Thyroid gland (tissue), 4 donors: ENCODE measurements at places on chromosomes 12 and 14. TPM values are rescaled to one million over a fixed set of nuclear protein-coding genes. Genes with fewer than 3 reads are reported as not detected.

GRCh38 chr14:104235686-104236085 lies 97.3 kb downstream of the KIF26A start:
- no peak overlapping the region for H3K4me3 ChIP-seq
- H3K4me1 ChIP-seq, result no peaks in the 10 kb centered on the region
- no peaks in the 10 kb centered on the region for H3K27me3 ChIP-seq
- no peaks in the 10 kb centered on the region for H3K36me3 ChIP-seq
- no peak overlapping the region for H3K27ac ChIP-seq
- DNase-seq, result no peak

GRCh38 chr12:131471946-131472732 lies 238.8 kb upstream of the SFSWAP start:
- no peak overlapping the region for H3K27ac ChIP-seq
- no peak for DNase-seq
- H3K36me3 ChIP-seq, result no peaks in the 10 kb centered on the region

STAC3 gene
- total RNA-seq, result 3.0 TPM

DNA sequence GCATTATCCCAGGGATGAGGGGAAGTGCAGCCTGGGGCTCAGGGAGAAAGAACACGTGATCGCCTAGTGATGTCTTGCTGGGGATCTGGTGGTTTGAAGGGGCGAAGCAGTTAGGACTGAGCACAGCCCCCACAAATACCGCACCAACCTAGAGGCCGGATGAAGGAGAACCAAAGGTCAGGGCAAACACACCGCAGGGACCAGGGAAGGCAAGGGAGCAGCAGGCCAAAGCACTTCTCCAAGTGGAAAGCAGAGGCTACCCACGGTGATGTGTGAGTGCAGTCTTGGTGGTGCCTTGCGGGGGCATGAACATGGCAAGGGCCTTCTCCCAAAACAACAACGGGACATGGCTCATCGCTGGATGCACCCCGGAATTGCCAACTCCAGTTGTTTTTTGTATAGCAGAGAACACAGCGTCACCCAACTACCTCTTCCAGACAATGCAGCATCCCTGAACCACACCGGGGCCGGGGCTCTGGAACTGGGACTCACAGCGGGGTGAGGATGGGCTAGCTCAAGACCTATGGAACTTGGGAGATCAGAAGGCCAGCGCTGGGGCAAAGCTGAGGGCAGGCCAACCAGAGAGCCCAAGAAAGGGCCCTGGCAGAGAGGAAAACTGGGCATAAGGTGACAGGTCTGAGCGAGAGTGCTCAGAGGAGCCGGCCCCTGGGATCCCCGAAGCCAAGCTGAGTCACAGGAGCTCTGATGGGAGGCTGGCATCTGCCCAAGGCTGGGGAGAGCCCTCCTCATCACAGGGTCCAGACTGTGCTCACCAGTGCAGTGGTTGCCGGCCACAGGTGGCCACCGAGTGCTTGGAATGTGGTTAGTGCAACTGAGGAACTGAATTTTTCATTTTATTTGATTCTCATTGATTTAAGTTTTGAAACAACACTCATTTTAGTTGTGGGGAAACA lies 11.1 kb downstream of the GALNT16 start:
- no peak for DNase-seq
- H3K27me3 ChIP-seq, result no peaks in the 10 kb centered on the region
- H3K4me3 ChIP-seq, result no peak overlapping the region
- no peaks in the 10 kb centered on the region for H3K4me1 ChIP-seq

GRCh38 chr12:112261559-112261958 lies 120.7 kb downstream of the HECTD4 start:
- no peaks in the 10 kb centered on the region for H3K4me1 ChIP-seq
- peaks cover 17% of the 10 kb centered on the region for H3K36me3 ChIP-seq
- no peaks in the 10 kb centered on the region for H3K27me3 ChIP-seq
- DNase-seq, result peak; percentile 9
- H3K4me3 ChIP-seq, result no peak overlapping the region
- H3K27ac ChIP-seq, result no peak overlapping the region

NTN4 gene
- 11.1 TPM for total RNA-seq

OR6C2 gene
- total RNA-seq, result not detected

DNA sequence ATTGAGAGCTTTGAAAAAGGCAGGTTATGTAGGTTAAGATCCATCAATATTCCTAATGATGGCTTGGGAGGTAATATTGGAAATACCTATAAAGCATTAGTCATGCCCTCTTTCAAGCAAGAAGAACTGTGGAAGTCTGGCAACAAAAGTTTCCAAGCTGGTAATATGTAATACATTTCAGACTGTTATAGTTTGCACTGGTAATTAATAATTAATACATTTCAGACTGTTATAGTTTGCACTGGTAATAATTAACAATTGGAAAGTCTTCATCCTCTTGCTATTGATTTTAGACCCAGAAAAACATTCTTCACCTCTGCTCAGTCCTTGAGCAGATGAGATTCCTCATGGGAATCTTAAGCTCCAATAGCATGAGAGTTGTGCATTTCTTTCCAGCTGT lies 29.0 kb upstream of the WDR89 start:
- H3K4me1 ChIP-seq, result peaks cover 3% of the 10 kb centered on the region
- DNase-seq, result no peak
- H3K27ac ChIP-seq, result no peak overlapping the region
- H3K36me3 ChIP-seq, result no peaks in the 10 kb centered on the region
- H3K4me3 ChIP-seq, result no peak overlapping the region

GRCh38 chr14:104248203-104249055 lies 110.0 kb downstream of the KIF26A start:
- H3K36me3 ChIP-seq, result no peaks in the 10 kb centered on the region
- no peaks in the 10 kb centered on the region for H3K27me3 ChIP-seq
- DNase-seq, result no peak
- no peak overlapping the region for H3K4me3 ChIP-seq
- no peaks in the 10 kb centered on the region for H3K4me1 ChIP-seq

- H3K27me3 ChIP-seq, result no peaks in the 10 kb centered on the region
- H3K4me3 ChIP-seq, result no peak overlapping the region
- H3K27ac ChIP-seq, result peak overlapping the region; percentile 88
- peak; percentile 87 for DNase-seq
- no peaks in the 10 kb centered on the region for H3K36me3 ChIP-seq
- H3K4me1 ChIP-seq, result peaks cover 31% of the 10 kb centered on the region
Measured at GRCh38 chr14:99601361-99601831, 2.6 kb downstream of the CCDC85C start.

- no peaks in the 10 kb centered on the region for H3K4me1 ChIP-seq
- no peak overlapping the region for H3K27ac ChIP-seq
- H3K36me3 ChIP-seq, result no peaks in the 10 kb centered on the region
- H3K27me3 ChIP-seq, result no peaks in the 10 kb centered on the region
- DNase-seq, result no peak
Measured at GRCh38 chr12:20415641-20416040, 47.3 kb downstream of the PDE3A start.

DNA sequence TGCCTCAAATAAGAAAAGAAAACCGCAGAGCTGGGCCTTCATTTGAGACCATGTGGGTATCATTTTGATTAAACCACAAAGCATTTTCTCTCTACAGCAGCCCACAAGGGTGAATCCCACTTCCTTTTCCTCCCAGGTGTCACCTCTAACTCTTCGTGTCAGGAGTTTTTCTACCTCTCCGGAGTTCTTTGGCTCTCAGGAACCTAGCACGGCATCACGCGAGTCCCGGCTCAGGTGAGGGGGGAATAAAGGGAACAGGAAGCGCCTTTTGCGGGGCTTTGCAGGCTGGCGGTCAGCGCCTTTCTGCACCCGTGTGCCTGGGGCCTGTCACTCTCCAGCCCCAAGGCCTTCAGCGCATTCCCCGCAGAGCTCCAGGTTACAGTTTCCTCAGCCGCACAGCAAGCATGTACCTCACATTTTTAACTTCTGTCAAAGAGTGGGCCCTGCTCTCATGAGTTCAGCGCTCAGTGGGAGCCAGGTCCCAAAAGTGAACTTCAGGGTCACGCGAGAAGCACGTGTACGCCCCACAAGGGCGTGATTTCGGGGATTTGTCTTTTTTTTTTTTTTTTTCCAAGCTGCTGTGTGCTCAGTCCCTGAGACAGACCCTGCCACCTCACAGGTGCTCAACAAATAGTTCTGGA lies 740 bp upstream of the PRPF40B start:
- no peak for DNase-seq
- no peaks in the 10 kb centered on the region for H3K27me3 ChIP-seq
- peak overlapping the region; percentile 69 for H3K27ac ChIP-seq
- peaks cover 13% of the 10 kb centered on the region for H3K4me1 ChIP-seq

NTF3 gene
- not detected for total RNA-seq

GRCh38 chr14:103512701-103513611 lies 9.7 kb downstream of the CKB start:
- H3K36me3 ChIP-seq, result peaks cover 3% of the 10 kb centered on the region
- no peaks in the 10 kb centered on the region for H3K27me3 ChIP-seq
- H3K4me3 ChIP-seq, result no peak overlapping the region
- peak; percentile 94 for DNase-seq
- peaks cover 68% of the 10 kb centered on the region for H3K4me1 ChIP-seq

- no peak overlapping the region for H3K4me3 ChIP-seq
- H3K27me3 ChIP-seq, result no peaks in the 10 kb centered on the region
- H3K4me1 ChIP-seq, result no peaks in the 10 kb centered on the region
- no peak overlapping the region for H3K27ac ChIP-seq
- no peak for DNase-seq
Measured at GRCh38 chr14:72793156-72793939, 100.6 kb downstream of the DPF3 start.

DNA sequence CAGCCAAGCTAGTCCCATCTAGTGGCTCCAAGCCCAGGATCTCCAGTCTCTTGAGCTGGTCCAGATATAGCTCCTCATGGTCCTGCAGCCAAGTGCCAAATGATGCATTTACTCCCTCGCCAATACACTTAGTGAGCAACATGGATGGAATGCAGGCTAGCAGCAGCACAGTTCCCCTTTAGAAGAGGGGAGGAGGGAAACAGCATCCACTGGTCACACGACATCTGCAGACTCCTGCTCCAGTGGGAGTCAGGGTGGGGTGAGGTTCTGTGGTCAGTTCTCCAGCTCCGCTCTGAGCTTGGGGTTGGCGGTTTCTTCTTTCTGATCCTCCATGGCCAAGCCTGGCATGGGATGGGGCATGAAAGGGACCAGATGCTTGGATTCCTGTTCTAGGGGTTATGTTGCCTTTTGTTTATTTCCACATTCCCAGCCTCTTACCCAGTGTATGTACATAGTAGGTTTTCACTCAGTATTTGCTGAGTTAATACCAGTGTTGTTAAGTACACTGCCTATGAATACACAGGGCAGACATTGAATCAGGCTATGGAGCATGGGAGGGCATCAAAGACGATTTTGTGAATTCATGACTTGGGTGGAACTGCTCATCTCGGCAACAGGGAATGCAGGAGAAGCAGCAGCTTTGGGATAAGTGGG lies 57.3 kb downstream of the GALNT16 start:
- no peaks in the 10 kb centered on the region for H3K4me1 ChIP-seq
- H3K27ac ChIP-seq, result peak overlapping the region; percentile 4
- no peaks in the 10 kb centered on the region for H3K36me3 ChIP-seq
- peak; percentile 10 for DNase-seq

GLS2 gene
- total RNA-seq, result 4.2 TPM

GRCh38 chr12:107774349-107775029 lies at the start of gene ASCL4:
Gene ASCL4 (plus strand): TSS chr12:107774704. CDS start chr12:107775219, 515 bp downstream.
- DNase-seq, result no peak
- peaks cover 23% of the 10 kb centered on the region for H3K27me3 ChIP-seq
- H3K4me1 ChIP-seq, result peaks cover 8% of the 10 kb centered on the region

GRCh38 chr12:81520064-81520945 lies 238.8 kb downstream of the PPFIA2 start:
- H3K27ac ChIP-seq, result no peak overlapping the region
- H3K4me3 ChIP-seq, result no peak overlapping the region
- no peaks in the 10 kb centered on the region for H3K36me3 ChIP-seq
- DNase-seq, result no peak
- H3K27me3 ChIP-seq, result no peaks in the 10 kb centered on the region
- no peaks in the 10 kb centered on the region for H3K4me1 ChIP-seq

DNA sequence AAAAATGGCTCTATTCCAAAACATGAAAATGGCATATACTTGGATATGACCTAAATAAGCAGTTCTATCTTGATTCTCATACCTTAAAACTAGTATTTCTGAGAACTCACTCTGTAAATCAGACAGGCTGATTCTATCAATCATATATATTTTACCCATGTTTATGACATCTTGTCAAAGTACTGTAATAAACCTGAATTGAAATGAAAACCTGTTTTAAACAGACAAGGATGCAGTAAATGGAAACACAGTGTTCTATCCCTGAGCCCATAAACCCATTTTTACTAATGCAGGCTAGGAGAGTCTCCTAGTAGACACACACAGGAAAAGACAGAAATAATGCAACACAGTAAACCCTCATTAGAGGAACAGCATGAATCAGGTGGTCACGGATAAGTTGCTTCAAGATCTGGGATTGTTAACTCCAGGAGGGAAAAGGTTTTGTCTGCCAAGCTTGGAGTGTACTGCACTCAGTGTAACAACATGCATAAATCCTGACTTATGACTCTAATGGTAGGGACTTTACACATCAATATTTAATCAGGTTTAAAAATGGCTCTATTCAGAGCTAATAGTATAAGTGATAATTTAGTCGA lies 93.6 kb upstream of the CPNE8 start:
- no peak overlapping the region for H3K27ac ChIP-seq
- H3K4me3 ChIP-seq, result no peak overlapping the region
- H3K27me3 ChIP-seq, result no peaks in the 10 kb centered on the region

DNA sequence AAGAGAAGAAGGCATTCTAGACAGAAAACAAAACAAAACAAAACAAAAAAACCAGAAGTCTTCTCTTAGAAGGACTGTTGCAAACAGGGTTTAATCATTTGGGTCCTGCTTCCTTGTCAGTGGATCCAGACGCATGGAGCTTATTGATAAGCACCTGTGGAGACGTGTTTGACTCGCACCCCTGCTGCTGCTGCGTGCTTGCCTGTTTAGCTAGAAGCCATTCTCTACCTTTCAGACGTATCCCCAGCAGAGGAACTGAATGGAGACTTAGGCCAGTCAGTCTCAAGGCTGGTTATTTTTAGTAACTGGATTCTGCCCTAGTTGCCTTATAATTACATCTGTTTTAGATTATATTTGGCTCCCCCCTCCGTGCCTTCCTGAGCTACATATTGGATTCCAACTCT lies 186.1 kb upstream of the EEA1 start:
- H3K4me1 ChIP-seq, result peaks cover 15% of the 10 kb centered on the region
- no peaks in the 10 kb centered on the region for H3K36me3 ChIP-seq
- H3K4me3 ChIP-seq, result no peak overlapping the region
- H3K27me3 ChIP-seq, result no peaks in the 10 kb centered on the region
- DNase-seq, result no peak
- H3K27ac ChIP-seq, result no peak overlapping the region

DNA sequence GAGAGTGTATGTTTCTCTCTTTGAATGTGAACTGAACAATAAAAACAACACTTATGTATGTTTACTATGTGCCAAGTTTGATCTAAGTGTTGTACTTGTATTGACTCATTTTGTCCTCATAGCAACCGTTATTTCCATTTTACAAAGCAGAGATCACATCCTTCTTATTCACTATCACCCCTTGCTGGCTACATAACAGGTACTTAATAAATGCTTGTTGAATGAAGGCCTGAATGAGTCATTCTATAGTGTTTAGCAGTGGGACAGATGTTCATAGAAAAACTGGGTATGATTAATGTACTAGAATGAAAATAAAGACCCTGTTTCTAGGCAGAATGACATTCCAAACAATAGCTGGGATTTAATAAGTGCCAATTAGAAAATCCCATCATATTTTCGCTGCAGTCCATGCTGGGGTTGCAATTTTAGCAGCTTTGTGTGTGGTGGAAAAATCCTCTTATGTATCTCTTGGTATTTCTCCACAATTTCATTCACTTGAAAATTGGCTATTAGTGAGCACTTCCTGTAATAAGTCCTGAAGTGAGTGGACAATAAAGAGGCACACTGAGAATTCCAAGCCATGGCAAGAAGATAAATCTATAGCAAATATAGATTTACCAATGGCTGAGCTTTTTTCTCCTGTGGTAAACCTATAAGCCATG lies 86.0 kb downstream of the FAR2 start:
- no peaks in the 10 kb centered on the region for H3K36me3 ChIP-seq
- no peak overlapping the region for H3K27ac ChIP-seq
- H3K4me3 ChIP-seq, result no peak overlapping the region
- no peaks in the 10 kb centered on the region for H3K4me1 ChIP-seq
- no peaks in the 10 kb centered on the region for H3K27me3 ChIP-seq
